ENCODE measurements at places on chromosomes 2 and 18.

GRCh38 chr18:79786304-79786703 is 11.4 kb upstream of the KCNG2 start:
- no peak for DNase-seq

DNA sequence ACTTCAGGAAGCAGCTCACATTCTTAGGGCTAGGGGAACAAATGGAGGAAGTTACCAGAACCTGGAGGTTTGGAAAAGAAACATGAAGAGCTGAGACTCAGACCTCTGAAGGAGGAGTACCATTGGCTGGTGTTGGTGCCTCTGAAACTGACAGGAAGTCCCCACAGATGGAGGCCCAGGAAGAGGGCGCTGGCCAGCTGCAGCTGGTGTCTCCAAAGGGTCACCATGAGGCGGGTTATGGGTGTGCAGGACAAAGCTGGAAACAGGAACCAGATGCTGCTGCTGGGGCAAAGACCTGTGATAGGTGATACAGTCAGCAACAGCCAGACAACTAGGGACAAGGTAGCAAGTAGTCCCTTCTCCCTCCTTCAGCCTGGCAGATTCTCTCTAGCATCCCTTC is 136.5 kb upstream of the SERPINE2 start:
- DNase-seq, result no peak

- no peak for DNase-seq
Observed at GRCh38 chr2:160394153-160394552, 99.5 kb downstream of the RBMS1 start.

- DNase-seq, result no peak
Observed at GRCh38 chr2:127626917-127627739, 18.8 kb upstream of the GPR17 start.

- no peak for DNase-seq
Observed at GRCh38 chr2:100470898-100471514, 724 bp downstream of the NMS start.

DNA sequence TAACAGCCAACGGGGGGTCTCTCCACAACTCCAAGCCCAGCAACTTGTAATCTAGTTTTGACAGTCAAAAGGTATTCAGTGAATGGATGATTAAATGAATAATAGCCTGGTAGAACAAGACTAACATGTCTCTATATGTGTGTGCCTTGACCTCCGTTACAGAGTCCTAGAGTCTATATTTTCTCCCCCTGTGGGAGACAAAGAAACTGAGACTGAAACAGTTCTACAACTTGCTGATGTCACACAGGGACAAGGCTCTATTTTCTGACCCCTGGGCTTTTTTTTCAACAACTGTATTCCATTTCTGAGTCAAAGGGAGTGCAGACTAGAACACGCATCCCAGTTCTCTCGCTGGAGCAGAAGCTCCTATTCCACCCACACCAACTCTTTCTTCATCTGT is 223.6 kb upstream of the AGAP1 start:
- DNase-seq, result no peak
